ENCODE measurements at places on chromosomes 2 and 18.

DNA sequence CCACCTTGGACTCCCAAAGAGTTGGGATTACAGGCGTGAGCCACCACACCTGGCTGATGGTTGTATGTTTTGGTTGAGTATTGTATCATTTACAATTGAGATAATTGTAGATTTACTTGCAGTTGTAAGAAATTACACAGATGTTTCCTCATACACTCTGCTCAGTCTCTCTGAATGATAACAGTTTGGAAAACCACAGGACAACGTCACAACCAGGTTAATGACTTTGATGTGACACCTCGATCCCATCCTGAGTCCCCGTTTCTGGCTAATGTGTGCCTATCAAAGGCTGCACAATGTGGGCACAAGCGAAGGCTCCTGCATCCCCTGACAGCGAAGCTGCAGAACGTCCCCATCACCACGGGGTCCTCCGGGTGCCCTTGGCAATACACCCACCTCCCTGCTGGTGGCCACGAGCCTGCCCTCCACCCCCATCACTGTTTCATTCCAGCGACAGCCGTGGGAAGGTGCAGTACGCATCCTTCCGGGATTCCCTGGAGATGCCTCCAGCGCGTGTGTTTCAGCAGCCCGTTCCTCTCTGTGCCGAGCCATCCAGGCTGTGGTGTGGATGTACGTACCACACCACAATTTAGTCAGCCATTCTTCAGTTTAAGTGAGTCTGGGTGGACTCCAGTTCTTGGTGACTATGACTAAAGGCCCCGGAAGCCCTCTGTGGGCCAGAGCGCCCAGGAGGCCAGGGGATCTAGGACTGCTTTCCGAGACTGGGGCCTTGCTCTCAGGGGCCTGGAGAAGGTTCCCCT is 4.3 kb upstream of the PDCD1 start:
- no peak for DNase-seq

DNA sequence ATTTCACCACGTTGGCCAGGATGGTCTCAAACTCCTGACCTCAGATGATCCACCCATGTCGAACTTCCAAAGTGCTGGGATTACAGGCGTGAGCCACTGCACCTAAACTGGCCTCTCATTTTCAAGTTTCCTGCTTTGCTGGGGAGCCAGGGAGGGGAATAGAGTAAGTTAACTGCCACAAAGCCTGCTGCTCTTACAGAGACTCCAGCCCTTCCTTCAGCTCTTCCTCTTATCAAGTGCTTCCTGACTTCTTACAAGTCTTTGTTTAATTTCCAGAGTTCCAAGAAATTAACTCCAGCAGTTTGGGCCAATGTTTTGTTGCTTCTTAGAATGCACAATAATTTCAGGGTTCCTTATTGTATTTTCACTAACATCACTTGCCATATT is 24.3 kb upstream of the UBE2F start:
- no peak for DNase-seq

DNA sequence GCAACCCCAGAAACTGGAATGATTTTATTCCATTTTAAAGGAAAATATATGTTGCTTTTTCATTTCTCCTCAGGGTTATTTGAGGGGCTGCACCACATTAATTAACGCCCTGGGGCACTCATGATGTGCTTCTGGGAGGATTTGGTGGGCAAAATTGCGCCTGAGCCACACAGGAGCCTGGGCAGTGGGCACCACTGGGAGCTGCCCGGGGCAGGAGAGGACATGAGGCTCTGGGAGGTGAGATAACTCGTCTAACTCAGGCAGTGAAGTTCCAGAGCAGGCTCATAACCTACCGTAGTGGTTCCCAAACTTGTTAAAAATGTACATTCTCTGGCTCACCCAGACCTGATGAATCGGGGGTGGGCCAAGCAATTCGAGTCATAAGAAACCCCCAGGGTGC is 68.3 kb downstream of the EDAR start:
- no peak for DNase-seq

DNA sequence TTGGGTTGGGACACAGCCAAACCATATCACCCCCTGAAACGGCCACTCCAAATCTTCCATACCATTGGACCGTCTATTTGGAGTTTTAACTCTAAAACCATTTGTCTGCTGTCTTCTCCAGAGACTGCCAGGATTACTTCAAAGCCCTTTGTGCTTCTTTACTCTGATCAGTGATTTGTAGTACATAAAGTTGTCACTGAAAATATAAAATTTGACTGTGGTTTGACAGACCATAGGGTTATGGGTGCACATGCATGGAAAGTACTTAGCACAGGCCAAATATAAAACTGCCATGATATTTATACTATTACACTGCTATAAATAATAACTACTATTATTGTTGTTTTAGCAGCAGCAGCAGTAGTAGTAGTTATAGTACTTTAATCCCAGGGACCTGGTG is 53.7 kb upstream of the AQP4 start:
- DNase-seq = no peak

DNA sequence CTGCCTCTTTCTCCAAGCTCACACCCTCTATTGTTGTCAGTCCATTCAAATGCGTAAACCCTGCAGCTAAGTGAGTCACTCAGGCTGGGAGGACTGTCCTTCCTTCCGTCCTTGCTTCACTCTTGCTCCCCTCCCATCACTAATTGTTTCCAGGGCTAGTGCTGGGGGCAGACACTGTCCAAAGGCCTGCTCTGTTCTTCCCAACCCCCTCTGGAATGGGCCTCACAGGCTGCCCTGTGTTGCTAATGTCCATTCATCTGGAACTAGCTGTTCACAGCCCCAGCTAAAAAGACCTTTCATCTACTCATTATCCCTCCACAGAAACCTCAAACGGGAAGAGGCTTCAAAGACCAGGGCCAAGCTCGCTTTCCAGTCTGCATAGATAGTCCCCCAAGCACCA is 31.9 kb upstream of the NRP2 start:
- no peak for DNase-seq

GRCh38 chr2:7594211-7594610 is 677.0 kb downstream of the RNF144A start:
- DNase-seq = no peak

DNA sequence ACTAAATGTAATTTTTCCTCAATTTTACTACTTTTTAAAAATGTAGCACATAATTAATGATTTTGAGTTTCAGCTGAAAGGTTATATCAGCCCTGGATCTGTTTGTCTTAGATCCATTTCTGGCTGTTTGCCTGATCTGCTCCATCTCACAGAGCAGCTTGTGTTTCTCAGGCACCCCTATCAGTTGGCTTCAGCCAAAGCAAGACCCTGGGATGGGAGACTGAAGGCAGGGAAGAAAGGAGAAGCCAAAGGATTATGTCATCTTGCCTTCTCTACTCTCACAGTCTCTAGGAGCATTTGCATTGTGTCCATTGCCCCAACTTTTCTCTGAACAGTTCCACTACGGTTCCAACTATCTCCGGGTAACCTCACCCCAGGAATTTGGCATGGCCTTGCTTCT is 110.5 kb downstream of the CCDC148 start:
- DNase-seq = no peak

DNA sequence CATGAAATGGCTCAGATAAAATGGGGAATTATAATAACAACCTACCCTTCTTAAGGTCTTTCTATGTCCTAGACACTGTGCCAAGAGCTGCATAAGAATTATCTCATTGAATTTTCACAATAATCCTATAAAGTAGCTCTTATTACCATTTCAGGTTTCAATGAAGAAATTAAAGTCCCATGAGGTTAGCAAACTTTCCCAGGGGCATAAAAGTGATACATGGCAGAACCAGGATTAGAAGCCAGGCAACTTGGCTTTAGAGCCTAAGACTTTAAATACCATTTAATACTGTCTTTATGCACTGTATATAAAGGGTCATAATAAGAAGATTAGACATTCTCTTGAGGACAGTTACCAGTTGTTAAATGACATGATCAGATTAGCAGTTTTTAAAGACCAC is 130.1 kb downstream of the GCA start:
- DNase-seq = no peak

GRCh38 chr2:26438526-26438925 is 36.8 kb downstream of the DRC1 start:
- DNase-seq = no peak

GRCh38 chr18:9671214-9671613 is 36.9 kb upstream of the RAB31 start:
- no peak for DNase-seq

- no peak for DNase-seq
These were observed 40.3 kb upstream of the HNMT start for GRCh38 chr2:137924019-137924418.

DNA sequence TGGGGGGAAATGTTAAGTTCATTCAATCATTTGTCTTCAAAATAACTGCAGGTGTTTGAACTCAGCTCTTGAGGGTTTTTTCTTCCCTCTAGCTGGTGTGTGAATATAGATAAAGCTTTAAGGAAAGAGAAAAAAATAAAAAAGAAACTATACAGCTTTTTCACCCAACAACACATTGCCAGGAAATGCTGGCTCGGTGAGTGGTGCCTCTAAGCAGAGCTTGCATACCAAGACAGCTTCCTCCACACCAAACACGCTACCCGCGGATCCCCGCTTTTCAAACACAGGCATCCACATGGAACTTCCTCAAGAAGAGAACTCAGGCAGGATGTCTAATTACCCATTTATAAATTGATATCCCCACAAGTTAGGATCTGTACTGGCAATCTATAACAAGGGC is 69.8 kb upstream of the TANK start:
- DNase-seq = no peak

- no peak for DNase-seq
These were observed 1.9 kb upstream of the CD226 start for GRCh38 chr18:69949538-69949936.

GRCh38 chr18:77344786-77345500 is 95.3 kb downstream of the GALR1 start:
- DNase-seq = no peak

- DNase-seq = no peak
These were observed 10.3 kb downstream of the PECR start for GRCh38 chr2:216071111-216071851.

DNA sequence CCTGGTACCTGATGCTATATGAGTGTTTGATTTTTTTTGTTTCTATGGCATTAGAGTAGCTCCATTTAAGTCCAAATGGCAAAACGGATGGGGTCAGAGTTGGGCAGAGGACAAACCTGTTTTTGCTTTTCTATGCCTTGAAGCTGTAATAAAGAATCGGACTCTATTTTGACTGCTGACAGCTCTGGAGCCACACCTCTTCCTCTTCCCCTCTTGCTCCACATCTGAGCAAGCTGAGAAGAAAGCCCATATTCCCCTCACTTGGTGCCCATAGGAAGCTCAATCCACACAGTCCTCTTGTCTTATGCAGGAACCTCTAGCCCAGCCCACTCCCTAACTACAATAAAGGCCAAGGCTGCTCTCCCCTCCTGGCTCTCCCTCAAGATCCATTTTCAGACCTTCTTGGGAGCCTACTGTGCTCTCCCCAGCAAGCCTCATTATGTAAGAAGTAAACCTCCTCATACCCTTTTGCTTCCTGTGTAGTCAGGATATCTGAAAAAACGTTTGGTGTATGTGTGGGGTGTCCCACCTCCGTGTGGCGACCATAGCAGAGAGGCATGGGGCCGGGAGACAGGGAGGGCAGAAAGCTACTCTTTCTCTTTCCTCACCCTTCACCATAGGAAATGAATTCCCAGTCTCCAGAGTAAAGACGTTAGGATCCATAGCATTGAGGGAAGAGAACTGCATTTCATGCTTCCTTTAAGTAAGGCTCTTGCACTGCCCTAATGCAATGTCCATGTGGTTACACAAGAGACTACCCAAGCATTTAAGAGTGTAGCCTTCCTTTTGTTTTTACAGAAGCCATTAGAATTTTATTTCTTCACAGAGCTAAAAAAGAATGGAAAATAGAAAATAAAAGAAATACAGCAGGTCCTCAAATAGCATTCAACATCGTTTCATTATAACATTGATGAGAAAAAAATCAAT is 41.9 kb upstream of the RAPGEF4 start:
- no peak for DNase-seq

DNA sequence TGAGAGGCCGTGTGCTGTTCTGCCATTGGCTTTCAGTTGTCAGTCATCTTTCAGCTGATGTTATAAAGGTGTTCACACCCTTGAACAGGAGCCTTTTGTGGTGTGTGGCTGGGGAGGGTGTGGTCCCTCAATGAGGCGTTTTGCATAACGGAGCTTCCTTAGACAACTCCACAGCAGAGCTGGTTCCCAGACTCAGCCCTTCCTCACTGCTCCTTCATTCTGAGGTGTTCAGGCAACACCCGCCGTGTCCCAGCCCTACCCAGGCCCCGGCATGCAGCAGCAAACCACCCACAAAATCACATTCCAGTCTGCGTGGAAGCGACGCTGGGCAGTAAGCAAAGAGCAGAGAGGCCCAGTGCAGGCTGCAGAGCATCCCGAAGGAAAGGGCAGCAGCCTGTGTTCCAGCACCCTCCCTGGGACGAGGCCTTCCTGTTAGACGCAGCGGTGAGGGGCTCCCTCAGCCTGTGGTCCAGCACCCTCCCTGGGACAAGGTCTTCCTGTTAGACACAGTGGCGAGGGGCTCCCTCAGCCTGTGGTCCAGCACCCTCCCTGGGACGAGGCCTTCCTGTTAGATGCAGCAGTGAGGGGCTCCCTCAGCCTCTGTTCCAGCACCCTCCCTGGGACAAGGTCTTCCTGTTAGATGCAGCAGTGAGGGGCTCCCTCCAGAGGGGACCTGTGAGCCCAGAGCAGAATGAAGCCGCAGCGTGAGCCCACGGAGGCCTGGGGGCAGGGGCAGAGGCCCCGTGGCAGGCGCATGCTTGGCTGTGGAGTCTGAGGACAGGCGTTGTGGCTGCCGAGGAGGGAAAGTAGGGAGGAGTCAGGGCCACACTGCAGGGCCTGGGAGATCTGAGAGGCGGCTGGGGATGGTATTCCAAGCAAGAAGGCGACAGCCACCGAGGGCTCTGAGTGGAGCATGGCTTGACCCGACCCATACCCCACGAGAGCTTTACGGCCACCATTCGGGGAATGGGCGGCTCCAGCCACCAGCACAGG is 201.8 kb upstream of the HDAC4 start:
- DNase-seq = no peak

DNA sequence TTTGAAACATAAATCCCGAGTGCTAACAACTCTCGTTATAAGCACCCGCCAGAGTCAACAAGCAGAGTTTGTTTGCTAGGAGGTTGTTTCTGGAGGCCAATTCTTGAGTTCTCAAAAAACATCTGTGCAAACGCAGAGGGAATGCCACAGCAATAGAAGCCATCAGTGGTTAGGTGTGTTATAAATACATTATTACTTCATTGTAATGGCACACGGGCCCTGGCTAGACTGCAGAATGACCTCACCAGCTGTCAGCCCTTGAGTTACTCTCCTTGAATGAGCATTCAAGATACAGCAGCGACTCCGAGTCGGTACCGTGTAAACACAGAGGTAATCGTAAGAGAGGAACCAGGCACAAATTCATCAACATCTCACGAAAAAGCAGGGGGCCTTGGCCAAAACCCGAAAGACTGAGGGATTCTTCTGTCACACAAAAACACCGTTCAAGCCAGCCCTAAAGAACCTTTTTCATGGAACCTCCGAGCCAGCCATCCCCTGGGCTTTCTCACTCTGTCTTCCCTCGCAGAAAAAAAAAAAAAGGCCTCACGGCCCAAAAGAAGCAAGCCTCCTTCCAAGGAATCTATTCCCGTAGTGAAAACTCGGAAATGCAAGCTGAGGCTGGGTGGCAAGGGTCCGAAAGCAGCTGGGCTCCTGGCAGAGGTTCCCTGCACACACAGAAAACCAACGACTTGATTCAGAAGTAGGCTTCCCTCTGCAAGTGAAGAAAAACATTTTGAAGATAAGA is 133.7 kb upstream of the MEIS1 start:
- no peak for DNase-seq

- no peak for DNase-seq
These were observed 132.0 kb downstream of the VWC2L start for GRCh38 chr2:214542866-214543265.
